ENCODE measurements at places on chromosomes 1 and 21.

DNA sequence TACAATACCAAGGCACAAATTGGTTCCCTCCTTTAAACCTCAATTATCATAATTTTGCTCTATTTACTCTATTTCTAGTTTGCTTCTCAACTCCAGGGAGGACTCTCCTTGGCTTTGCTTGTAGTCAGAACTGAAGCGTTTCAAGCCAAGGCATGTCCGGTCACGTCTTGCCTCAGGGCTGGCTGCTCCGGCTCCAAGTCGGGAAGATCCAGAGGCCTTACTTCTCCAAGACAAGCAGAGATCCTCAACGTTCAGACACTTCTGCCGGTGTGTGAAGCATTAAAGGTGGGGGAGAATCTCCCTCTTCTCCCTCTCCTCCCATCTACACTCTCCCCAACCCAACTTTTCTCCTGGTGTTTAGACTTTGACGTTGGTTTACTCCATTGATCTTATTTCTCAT, 7.2 kb upstream of the HHAT start:
- no peak for DNase-seq

- no peak for DNase-seq
Measured at GRCh38 chr1:75338616-75339483, 204.7 kb downstream of the LHX8 start.

- no peak for DNase-seq
Measured at GRCh38 chr1:234697015-234697414, 87.0 kb upstream of the IRF2BP2 start.

DNA sequence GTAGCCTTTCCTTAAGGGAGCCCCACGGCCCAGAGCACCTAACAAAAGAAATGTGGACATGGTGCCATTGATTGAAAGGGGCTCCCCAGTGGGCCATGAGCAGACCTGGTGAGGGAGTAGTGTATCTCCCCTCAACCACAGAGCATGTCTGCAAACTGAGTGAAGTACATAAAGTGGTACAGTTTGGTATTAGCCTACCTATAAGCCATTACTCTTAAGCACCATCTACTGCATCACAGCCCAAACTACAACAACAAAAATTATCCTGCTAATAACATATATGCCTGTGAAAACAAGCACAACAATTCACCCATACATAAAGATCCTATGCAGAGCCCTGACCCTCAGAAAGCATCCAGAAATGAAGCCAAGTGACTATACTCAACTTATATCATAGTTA, 407.8 kb downstream of the PTPRC start:
- DNase-seq: no peak

- DNase-seq: no peak
Measured at GRCh38 chr1:30123896-30124295, 599.5 kb downstream of the MATN1 start.

- no peak for DNase-seq
Measured at GRCh38 chr1:179021873-179022272, 3.8 kb upstream of the FAM20B start.

DNA sequence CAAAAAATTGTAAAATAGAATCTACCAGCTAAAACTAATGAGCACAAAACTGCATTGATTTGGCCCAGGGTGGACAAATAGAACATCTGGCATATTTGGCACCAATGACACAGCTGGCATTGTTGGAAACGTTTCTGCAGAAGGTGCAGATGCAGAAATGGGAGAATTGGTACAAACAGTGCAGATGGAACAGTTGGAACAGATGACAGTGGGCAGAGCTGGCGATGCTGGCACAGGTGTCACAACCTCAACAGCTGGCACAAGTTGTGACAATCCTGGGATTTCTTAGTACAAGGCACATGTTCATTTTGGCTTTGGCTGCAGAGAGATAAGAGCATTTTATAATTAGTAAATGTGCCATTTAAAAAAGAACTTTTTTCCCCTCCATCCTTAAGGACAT, 91.1 kb upstream of the ZBTB18 start:
- DNase-seq: no peak

DNA sequence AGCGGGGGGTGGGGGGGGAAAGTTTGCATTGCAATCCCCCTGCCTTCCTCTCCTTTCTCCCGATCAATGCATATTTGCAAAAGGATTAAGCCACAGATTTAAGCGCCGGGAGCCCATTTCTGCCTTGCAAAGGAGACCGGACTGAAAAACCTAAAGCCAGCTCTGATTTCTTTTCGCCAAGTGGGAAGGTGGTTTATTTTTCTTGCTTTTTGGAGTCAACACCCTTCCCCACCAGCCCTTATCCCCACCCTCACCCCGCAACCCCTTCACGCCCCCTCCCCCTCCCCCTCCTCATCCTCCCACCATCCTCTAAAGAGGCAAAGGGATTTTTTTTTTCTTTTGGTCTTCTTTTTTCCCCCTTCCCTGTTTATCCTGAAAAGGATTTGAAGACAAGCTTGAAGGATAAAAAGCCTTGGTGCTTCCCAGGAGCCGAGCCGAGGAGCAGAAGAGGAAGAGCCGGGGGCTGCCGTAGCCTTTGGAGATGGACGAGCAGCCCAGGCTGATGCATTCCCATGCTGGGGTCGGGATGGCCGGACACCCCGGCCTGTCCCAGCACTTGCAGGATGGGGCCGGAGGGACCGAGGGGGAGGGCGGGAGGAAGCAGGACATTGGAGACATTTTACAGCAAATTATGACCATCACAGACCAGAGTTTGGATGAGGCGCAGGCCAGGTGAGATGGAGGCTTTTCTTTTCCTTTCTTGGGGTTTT, 513 bp downstream of the PBX1 start:
- peak; percentile 15 for DNase-seq

GRCh38 chr21:42799948-42800347, 79.4 kb downstream of the WDR4 start:
- DNase-seq: no peak

DNA sequence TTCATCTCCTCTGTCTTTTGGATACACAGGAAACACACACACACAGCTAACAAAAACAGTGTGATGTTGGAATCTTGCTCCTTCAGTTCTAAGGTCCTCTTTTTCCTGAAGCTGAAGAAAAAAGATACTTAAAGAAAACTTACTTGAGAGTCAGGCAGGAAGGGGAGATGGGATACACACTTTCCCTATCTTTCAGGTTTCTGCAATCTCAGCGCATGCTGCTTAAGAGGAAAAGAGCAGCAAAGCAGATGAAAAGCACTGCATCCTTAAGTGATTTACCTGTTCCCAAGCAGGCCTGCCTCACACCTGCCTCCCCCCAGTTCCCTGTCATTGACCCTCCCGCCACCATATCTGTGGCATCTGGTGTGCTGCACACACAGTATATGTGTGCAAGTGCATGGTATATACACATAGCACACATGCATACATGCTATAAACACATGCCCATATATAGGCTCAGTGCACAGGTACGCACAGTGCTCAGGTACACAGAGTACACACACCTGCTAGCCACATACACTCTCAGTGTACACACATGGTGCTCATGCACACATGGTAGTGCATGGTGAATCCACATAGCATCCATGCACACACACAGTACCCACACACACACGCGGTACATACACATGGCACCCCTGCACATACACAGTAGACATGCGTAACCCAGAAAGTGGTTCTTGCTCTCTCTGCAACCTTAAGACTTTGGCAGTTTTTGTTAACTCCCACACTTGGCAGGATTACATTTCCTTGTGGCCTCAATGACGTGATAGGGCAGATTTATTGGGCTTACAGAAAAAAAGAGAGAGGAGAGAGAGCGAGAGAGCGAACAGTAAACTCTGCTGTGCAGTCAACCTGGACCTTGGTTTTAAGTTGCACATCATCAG, 166.9 kb downstream of the TOMM20 start:
- DNase-seq: no peak

- no peak for DNase-seq
Measured at GRCh38 chr1:169809370-169810095, 14.8 kb upstream of the METTL18 start.

GRCh38 chr21:28090546-28090945, 902.1 kb downstream of the LTN1 start:
- DNase-seq: no peak

DNA sequence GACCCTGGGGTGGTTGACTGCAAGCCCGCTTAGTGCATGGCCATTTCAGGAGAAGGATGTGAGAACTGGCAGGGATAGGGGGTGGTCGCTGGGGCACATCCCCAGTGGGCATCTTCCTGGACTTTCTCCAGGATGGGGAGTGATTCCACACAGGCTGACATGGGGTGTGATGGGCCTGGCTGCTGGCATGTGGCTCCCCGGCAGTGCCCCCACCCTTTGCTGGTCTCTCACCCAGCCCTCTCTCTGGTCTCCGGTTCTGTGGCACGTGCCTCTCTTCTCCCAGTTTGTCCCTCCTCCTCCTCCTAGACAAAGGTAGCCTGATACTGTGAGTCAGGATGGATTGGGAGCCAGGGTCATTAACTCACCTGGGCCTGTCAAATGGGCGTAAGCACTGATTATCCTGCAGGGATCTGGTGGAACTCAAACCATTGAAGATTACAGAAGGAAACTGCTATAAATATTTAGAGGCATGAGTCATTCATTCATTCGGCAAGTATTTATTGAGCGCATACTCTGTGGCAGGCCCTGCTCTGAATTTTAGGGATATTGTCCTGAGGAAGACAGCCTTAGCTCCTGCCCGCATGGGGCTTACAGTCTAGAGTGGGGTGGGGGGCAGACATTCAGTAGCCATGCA, 23.6 kb upstream of the EPS8L3 start:
- no peak for DNase-seq

DNA sequence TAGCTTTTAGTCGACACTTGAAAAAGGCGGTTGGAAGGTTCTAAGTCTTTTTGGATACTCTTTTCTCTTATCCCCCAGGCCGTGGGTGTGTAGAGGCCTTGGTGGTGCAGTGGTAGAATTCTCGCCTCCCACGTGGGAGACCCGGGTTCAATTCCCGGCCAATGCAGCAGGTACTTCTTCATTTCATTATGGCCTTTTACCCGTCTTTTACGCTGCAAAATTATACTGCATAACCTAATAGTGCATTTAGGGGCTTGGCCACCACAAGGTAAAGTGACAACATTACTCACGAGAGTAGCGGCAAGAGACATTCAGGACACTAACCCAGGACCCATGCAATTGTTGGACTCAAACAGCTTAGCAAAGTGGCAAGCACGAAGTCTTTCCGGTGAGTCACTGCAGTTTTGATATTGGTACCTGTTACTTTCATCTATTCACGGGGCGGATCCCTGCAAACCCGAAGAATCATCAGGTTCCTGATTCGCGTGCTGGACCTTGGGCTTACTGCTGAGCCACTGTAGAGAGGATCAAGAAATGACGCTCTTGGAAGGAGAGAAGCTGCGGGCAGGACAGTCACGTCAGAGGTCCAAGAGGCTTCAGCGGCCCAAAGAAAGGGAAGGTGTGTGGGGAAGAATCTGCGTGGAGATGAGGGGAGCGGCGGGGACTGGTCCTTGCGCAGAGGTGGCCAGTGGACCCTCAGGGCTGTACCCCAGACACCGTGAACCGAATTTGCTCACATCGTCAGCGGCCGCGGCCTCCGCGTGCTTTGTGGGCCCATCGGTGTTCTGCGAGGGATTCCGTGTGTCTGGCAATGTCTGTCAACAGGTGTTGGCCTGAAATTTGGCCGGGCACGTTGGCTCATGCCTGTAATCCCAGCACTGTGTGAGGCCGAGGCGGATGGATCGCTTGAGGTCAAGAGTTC, 12.9 kb upstream of the RNU1-4 start:
- DNase-seq: peak; percentile 51

- peak; percentile 94 for DNase-seq
Measured at GRCh38 chr1:64823691-64824476, 79.0 kb downstream of the RAVER2 start.

DNA sequence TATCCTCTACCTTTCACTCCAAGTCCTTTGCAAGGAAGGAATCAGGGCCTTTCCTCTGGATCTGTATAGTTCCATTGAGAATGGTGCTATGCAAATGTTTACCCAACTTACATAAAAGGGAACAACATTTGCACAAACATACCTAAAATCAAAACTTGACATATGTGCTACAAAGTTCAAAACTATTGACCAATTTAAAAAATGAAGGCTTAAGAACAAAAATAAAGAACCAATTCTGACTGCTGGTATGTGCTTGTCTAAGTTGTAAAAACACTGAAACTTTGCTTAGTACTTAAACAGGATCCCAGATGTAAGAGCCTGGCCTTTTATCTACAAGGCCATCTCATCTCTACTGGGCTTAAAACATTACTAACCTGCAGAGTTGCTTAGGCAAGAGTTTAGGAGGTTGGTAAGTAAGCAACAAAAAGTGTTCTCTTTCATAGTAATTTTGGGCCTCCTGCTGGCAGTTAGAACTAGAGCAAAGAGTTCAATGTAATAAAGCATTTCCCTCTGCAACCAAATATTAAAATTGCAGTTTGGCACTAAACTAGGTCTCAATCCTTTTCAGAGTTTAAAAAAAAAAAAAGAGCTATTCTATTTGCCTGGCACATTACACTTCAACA, 2.0 kb downstream of the SCMH1 start:
- DNase-seq: peak; percentile 25

- DNase-seq: peak; percentile 100
Measured at GRCh38 chr1:230868736-230869385, 540 bp upstream of the C1orf198 start.

DNA sequence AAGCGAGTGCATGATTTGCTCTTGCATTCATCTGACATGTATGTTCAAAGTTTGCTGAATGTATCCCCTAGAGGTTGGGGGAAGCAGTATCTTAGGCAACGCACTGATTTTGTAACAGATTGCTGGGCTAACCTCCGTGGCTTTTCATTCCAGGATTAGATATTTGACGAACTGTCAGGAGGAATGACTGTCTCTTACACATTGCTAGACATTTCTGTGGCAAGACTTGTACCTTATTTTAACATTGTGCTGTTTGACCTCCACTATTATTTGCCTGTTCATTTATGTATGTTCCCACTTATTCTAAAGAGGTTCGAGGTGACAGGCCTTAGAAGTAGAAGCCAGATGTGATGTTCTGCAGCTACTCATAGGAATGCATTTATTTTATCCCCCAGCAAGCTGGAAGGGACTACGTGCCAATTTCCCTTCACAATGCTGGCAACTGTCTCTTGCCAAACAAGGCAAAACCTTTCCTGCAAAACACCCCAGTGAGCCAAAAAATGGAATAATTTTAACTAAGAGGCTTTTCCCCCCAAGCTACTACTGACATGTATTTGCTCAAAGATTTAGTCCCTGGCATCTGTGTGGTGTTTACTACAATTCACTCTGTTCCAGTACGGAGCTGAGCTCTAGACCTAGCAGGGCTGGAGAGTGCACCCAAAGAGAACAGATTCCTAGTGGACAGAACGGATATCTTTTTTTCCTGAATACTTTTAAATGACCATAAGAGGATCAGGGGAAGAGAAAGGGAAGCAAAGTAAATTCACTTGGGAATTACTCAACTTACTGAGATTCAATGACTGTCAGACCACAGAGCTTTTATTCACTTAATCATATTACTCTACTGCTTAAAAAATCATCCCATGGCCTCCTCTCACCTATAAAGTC, 646.2 kb downstream of the SMYD3 start:
- DNase-seq: peak; percentile 91

Measured in NCI-H1694 treated with DMSO at 0.1 percent for 48 hours (cell line).